RPMI8226 (cell line): ENCODE measurements at places on chromosomes 3 and 15.
A peak's percentile ranks its signal among the peaks of the same experiment; 100 is the strongest.

- DNase-seq = no peak
These were observed 154.1 kb upstream of the CBLB start for GRCh38 chr3:106022913-106023312.

GRCh38 chr3:127159543-127159942, 33.4 kb upstream of the PRR23E start:
- peak; percentile 12 for DNase-seq

DNA sequence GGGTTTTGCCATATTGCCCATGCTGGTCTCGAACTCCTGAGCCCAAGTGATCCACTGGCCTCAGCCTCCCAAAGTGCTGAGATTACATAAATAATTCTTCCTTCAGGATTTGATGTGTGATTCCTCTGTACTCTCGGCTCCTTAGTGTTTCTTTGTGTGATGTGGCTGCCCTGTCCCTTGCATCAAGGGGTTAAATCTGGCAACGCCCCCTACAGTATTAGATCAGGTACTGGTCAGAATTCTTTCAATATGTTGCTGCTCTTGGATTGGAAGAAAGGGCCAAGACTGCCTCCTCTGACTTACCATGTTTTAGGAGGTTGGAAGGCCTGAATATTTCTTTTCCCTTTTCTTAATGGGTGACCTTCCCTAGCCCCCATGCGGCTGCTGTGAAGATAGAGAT, 390.6 kb upstream of the WNT5A start:
- DNase-seq = no peak

- DNase-seq = no peak
These were observed 46.5 kb downstream of the ADPGK start for GRCh38 chr15:72737061-72737460.

- DNase-seq = peak; percentile 82
These were observed 614 bp upstream of the MINDY2 start for GRCh38 chr15:58770519-58770856.

- no peak for DNase-seq
These were observed 67.7 kb upstream of the OSTN start for GRCh38 chr3:191131305-191131704.

GRCh38 chr3:152083135-152083534, 185.6 kb upstream of the MBNL1 start:
- no peak for DNase-seq

DNA sequence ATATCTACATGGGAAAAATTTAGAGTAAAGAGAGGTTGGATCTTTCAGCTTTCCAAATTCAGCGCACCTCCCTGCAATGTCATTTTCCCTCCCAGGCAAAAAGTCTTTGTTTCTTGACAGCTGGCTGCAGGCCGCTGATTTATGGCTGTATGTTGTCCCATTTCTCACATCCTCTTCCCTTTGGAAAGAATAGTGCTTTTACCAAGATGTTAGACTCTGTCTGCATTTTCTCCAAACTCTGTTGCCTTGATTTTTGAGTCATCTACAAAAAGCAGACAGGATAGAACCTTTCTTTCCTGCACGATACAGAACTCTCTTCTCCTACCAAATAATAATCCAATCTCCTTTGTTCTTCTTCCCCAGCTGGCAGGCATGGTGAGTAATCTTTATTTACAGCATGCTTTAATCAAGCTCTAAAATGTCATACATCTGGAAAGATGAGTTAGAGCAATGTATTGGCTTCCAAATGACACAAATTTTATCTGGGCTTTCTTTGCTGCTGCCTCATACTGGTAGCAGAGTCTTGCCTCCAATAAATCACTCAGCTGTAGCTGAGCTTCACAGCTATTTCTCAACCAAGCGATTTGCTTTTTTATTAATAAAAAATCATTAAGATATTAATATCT, 101.9 kb downstream of the PIK3R4 start:
- DNase-seq = no peak

DNA sequence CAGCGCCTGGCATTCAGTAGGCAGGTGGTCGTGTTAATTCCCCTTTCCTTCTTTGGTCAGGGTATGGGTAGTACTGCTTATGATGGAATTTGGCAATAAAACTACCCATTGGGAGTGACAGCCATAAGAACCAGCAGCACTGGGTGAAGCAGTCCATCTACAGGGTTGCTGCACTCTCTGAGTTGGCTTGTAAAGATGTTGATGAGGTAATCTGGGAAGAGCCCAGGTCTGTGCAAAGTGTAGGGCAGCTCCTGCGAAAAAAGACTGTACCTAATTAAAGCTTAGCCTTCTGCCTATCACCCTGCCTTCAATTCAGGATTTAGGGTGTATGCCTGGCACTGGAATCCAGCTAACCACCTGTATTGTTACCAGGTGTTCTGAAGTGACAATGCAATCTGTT, 4.7 kb upstream of the FETUB start:
- no peak for DNase-seq

- DNase-seq = no peak
These were observed 20.4 kb downstream of the BTBD1 start for GRCh38 chr15:83046558-83047127.

GRCh38 chr15:81165535-81165934, 31.1 kb upstream of the IL16 start:
- no peak for DNase-seq

DNA sequence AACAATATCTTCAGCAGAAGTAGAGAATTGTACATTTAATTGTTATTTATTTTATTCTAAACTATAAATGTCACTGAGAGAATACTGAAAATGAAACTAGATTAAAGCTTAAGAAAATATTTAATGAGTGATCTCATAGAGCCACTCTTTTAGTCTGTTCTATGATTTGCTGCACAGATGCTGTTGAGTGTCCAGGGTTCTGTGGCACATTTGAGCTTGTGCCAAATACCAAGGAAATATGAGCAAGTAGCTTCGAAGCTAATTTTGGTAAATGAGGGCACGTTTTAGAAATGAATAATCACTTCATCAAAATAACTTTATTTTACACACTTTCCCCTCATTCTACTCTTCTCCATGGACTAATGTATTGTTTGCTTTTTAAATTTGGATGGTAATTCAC, 53.6 kb upstream of the THRB start:
- no peak for DNase-seq
